Ascending aorta (tissue), 2 donors: ENCODE measurements at places on chromosomes 7 and 10.

DNA sequence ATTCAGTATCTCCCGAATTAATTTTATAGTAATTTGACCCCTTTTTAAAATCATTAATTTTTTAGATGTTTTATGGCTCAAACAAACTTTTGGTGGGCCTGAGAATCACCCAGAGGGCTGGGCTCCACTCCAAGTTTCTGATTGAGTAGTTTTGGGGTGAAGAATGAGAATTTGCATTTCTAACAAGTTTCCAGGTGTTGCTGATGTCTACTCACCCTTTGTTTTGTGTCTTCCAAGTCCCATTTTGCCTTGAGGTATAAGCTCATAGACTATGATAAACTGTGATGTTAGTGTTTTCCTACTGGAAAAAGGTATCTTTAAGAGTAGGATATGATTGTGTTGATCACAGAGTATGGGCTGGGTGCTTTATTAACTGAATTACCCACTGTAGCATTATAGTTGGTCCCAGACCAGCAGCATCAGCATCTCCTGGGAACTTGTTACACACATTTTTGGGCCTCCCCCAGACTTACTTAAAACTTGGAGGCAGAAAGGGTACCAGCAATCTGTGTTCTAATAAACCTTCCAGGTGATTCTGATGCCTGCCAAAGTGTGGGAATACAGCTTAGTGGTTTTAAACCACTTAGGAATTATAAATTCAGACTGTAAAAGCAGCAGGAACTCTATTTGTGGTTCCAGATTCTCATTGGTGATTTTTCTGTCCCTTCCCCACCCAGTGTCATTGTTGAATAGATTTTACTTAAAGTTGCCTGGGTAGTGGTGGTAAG, 19.1 kb downstream of the ZNRF2 start:
- no peaks in the 10 kb centered on the region for H3K4me1 ChIP-seq
- H3K36me3 ChIP-seq, result no peaks in the 10 kb centered on the region
- no peak overlapping the region for H3K27ac ChIP-seq
- no peak overlapping the region for H3K4me3 ChIP-seq

DNA sequence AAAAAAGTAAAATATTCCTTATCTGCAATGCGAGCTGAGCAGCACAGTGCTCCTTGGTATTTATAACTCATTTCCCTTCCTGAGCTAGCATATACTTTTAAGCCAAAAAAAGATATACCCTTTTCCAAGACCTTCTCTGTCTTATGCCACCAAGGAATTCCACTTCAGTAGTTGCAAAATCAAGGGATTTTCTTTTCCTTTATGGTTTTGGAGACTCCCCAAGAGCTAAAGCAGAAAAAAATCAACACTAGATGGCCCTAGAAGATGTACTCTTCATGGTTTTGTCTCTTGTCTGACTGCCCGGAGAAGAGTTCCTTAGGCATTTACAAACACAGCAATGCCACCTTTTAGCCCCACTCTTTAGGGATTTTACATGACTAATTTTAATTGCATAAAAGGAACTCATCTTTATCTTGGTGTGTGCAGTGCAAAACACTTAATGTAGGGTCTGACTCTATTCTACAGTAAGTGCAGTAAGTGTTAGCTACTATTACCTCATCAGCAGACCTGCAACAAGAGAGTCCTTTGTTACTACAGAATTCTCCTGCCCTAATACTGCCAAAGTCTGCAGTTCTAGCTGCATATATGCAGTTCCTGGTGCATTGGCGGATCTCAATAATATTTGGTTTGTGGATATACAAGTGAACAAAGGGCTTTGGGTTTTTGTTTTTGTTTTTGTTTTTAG, 443.3 kb downstream of the GFRA1 start:
- H3K36me3 ChIP-seq, result no peaks in the 10 kb centered on the region
- H3K27ac ChIP-seq, result no peak overlapping the region
- no peaks in the 10 kb centered on the region for H3K27me3 ChIP-seq
- no peaks in the 10 kb centered on the region for H3K4me1 ChIP-seq
- DNase-seq, result no peak
- H3K4me3 ChIP-seq, result no peak overlapping the region

DNA sequence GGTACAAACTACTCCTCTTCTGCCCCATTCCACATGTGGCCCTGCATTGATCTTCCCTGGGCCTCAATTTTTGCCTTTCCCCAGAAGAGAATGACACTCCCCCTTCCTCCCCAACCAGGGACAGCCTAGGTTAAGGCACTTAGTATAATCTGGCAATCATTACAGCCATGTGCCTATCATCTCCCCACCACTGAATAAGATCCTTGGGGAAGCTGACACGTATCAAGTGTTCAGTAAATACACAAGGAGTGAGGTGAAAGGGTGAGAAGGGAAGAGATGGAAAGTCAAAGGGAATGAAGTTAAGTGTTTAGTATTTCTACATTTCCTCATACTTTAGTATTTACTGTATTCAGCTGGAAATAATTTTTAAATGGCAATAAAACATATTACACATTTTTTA, 31.9 kb downstream of the FBXW4 start:
- DNase-seq, result no peak
- no peaks in the 10 kb centered on the region for H3K4me1 ChIP-seq
- peaks cover 84% of the 10 kb centered on the region for H3K36me3 ChIP-seq

DNA sequence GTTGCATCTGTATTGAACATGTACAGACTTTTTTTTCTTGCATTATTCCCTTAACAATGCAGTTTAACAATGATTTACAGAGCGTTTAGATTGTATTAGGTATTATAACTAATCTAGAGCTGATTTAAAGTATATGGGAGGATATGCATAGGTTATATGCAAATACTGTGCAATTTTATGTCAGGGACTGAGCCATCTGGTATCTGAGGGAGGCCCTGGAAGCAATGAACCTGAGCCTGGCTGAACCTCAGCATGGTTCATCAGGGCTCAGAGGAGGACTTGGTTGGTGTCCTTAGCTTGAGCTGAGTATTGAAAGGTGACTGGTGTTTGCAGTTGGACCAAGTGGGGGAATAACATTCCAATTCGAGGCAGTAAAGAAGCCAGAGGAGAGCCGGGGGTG, 4.8 kb downstream of the ADCK2 start:
- peaks cover 13% of the 10 kb centered on the region for H3K36me3 ChIP-seq
- DNase-seq, result no peak
- no peak overlapping the region for H3K4me3 ChIP-seq
- H3K27me3 ChIP-seq, result no peaks in the 10 kb centered on the region
- peaks cover 15% of the 10 kb centered on the region for H3K4me1 ChIP-seq
- no peak overlapping the region for H3K27ac ChIP-seq

DNA sequence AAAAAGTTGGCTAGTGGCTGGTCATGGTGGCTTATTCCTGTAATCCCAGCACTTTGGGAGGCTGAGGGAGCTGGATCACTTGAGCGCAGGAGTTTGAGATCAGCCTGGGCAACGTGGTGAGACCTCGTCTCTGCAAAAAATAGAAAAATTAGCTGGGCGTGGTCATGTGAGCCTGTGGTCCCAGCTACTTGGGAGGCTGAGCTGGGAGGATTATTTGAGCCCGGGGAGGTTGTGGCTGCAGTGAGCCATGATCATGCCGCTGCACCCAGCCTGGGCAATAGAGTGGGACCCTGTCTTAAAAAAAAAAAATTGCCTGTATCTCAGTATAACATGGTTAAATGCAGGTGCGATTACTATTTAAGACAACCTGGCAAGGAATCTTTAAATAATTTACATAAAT, 61.0 kb downstream of the ADD3 start:
- H3K36me3 ChIP-seq, result no peaks in the 10 kb centered on the region
- H3K4me3 ChIP-seq, result no peak overlapping the region
- no peak for DNase-seq
- no peaks in the 10 kb centered on the region for H3K27me3 ChIP-seq
- no peaks in the 10 kb centered on the region for H3K4me1 ChIP-seq
- H3K27ac ChIP-seq, result peak overlapping the region; percentile 56

DNA sequence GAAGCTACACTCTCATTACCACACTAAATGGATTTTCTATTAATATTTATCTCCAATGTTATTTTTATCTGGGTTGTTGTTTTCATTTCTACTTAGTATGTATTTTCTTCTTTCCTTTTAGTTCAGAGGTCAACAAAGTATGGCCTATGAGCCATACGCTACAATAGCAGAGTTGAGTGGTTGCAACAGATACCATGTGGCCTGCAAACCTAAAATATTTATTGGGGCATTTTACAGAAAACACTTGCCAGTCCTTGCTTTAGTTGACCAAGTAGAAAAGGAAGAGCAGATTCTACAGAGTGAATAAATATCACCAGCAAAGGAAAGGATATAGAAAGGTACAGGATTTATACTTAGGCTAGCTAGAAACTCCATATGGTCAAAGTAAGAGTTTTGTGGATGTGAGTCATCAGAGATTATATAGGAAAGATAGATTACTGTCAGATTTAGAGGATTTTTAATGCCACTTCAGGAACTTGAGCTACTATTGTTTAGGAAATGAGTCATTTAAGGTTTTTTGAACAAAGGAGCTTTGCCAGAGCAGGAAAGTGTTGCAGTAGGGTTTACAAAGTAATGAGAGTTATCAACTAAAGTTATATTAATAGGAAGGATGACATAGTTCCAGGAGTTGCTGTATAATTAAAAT, 323.3 kb upstream of the KAT6B start:
- H3K27me3 ChIP-seq, result no peaks in the 10 kb centered on the region
- no peaks in the 10 kb centered on the region for H3K4me1 ChIP-seq
- DNase-seq, result no peak
- H3K27ac ChIP-seq, result no peak overlapping the region
- no peak overlapping the region for H3K4me3 ChIP-seq

- H3K27ac ChIP-seq, result peak overlapping the region; percentile 13
- H3K4me1 ChIP-seq, result peaks cover 3% of the 10 kb centered on the region
- H3K36me3 ChIP-seq, result no peaks in the 10 kb centered on the region
- H3K4me3 ChIP-seq, result peak overlapping the region; percentile 43
Observed at GRCh38 chr10:15083674-15084501, 4.7 kb downstream of the ACBD7 start.
